Neural crest cell (in vitro differentiated cells): ENCODE measurements at places on chromosomes 3 and 15.

DNA sequence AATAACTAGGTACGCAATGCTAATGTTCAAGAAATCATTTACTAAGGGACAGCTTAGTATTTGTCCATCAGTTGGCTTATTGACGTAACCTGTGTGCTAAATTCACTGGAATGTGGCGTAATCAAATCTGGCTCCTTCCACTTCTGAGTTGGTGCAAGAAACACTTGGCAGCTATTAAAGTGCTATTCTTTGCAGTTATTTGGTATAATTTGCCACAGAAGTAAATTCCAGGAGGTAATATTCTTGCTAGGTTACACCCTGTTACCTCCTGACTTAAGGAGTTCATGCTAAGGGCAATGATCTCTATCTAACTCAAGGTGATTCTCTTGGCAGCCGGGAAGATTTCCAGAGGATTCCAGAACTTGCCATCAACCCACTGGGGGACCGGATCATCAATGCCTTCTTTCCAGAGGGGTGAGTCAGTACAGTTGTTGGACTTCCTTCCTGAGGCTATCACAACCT is 25.5 kb downstream of the CHP1 start:
- DNase-seq: no peak

- DNase-seq: no peak
Observed at GRCh38 chr3:100105501-100105900, 8.8 kb downstream of the FILIP1L start.

DNA sequence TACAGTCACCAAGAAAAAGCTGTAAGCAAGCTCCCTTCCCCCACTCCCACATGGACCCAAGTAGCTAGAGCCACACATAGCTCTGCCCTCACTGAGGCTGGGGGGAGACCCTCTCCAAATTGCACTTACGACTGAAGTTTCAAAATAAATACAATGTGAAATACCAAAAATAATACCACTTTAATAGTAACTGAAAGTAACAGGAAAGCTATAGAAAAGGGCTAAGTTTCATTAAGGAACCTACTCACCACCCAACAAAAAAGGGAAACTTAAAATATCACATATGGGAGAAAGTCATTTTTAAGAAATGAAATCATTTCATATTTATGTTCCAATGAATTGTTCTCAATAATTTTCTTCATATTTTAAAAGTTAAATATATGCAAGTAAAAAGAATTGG is 130.4 kb upstream of the UBE2E2 start:
- no peak for DNase-seq

DNA sequence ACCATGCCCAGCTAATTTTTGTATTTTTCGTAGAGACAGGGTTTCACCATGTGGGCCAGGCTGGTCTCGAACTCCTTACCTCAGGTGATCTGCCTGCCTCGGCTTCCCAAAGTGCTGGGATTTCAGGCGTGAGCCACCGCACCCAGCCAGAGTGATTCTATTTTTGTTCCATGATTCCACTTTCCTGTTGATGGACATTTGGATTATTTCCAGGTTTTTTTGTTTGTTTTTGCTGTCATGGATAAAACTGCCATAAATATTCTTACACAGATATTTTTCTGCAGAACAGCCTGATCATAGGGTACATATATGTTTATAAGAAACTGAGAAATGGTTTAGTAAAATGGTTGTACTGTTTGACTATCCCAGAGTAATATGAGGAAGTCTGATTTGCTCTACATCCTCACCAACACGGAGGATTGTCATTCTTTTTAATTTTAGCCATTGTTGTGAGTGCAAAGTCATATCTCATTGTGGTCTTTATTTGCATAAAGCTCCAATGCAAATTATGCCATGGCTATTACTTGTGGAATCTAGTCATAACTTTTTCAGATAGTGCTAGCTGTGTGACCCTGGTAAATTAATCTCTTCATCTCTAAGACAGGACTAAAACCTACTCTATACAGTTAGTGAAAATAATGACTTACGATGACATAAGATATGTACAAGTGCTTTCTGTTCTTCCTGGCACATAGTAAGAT is 42.7 kb downstream of the MAP6D1 start:
- DNase-seq: no peak
